Activated CD4-positive, alpha-beta T cell treated with anti-CD3 and anti-CD28 coated beads, Interleukin-2, amount 50 U/mL, for 16 hours (primary cell): ENCODE measurements at places on chromosomes 5 and 9.

- DNase-seq: no peak
These were observed 193.6 kb downstream of the ZSWIM6 start for GRCh38 chr5:61525512-61526206.

DNA sequence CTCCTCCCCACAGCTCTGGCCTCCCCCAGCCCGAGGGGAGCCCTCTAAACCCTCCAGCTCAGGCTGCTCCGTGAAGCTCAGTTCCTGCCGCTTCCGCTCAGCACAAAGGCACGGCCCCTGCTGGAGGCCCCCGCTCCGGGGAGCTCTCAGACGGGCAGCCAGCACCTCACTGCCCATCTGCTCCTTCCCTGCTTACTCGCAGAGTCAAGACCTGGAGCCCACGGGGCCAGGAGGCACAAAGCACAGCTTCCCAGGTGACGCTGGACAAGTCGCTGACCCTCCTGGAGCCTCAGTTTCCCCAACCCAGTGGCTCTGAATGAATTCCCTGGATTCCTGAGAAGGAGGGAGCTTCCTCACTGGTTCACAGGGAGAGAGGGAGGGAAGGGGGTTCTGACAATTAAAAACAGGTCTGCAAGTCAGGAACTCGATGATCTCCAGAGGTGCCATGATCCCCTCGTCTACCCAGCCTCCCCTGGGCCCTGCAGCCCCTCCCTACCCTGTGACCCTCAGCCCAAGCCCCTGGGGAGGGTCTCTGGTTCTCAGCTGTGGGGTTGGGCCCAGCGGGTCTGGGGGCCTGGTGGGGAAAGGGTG is 36.2 kb downstream of the VAV2 start:
- no peak for DNase-seq

DNA sequence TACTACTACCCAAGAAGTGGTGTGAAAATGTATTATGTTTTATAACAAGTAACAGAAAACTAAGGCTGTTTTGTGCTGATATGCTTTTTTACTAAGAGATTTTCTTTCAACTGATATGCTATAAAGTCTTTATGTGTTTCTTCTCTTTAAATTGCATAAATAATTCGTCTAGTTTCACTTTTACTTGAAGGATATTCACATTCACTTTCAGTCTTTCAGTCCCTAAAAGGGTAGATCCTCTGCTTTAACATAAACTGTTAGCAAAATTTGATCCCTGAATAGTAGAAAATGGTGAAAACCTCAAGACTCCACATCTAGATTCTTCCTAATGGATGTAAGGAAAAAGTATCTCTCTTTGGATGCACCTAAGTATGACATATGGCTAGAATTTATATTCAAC is 69.0 kb upstream of the FST start:
- no peak for DNase-seq

GRCh38 chr9:134546246-134546731 is 95.3 kb upstream of the COL5A1 start:
- DNase-seq: no peak

GRCh38 chr5:149038336-149039080 is 24.4 kb downstream of the SH3TC2 start:
- DNase-seq: no peak

DNA sequence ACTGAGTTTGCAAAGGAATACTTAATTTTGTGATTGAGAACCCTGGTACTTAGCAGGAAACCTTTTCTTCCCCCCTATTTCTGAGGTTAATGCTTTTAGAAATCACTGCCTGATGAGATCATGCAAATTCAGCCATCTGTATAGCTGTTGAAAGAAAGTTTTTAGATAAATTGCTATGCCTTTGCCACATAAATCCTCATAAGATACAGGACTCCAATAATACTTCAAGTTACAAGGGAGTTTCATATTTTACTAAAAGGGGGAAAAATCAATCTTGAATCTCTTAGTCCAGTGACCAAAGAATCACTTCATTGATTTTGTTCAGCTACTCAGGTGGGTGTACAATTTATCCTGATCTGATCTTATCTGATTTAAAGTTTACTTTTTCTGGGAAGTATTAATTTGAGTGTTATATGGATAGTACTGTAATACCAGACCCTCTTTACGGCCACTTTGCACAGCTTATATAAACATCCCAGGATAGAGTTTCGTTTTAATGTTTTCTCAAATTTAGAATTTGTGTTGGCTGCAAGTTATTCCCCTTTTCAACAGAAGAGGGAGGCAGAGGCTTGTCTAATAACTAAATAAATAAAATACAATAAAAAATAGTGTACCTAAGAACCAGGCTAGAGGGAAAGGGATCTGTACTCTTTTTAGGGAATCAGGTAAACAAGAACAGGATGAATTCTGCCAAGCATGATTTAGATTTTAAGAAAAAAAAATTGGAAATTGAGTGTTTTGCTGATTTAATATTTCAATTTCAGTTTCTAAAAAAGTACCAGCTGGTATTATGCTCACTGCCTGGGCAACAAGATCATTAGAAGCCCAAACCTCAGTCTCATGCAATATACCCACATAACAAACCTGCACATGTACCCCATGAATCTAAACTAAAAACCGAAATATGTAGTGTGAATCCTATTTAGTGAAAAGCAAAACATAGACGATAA is 69.1 kb downstream of the PSAT1 start:
- DNase-seq: no peak

DNA sequence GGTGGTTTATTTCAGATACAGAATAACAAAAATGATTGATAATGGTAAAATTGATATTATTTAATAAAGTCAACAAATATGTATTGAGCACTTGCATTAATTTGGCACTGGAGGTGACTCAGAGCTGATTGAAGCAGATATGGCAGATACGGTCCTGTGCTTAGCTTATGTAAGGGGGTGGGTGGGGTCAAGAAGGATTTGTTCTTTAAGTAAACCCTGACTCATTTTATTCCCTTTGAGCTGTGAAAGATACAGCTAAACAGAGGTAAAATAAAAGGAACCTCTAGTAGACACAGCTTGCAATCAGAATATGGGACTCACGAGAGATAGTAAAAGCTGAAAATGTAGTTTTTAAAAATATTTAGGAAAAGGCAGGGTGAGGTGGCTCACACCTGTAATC is 201.3 kb upstream of the CLINT1 start:
- no peak for DNase-seq

GRCh38 chr5:81023261-81023970 is 63.3 kb downstream of the RASGRF2 start:
- no peak for DNase-seq

DNA sequence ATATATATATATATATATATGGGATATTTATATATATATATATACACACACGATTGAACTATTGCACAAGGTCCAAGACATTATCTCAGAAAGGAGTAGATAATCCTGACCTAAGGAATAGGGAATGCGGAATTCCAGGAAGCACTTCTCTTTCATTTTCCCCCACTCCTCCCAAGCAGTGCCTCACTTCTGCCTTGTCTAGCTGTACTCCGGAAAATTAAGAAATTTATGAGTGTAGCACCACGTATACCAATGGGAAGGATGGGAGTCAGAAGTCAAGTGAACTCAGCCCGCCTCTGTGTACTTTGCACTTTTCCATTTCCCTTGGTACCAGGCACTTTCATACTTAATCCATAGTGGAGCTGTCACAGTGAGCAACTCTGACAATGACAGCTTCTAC is 10.9 kb downstream of the SLC36A1 start:
- DNase-seq: no peak

DNA sequence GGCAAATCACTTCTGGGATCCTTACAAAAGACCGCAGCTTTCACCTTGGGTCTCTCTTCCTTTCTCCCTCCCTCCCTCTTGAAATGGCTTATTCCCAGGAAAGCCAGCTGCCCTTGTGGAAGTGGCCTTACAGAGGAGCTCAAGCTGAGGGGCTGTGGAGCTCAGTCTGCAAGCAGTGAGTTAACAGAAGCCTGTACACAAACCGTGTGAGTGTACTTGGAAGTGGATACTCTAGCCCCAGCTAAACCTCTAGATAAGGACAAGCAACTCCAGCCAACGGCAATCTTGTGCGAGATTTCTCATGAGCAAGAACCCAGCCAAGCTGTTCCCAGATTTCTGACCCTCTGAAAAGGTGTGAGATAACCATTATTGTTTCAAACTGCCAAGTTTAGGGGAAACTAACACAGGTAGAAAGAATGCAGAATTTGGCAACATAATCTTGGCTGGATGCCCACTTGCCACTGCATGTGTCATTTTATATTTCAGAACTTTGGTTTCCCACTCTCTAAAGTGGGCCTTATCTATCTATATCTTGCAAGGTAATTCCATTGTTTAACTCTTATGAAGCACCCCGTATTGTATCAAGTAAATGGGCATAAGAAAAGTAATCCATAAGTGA is 85.6 kb downstream of the CDH18 start:
- no peak for DNase-seq

GRCh38 chr9:104416470-104416869 is 87.6 kb upstream of the OR13F1 start:
- DNase-seq: no peak

GRCh38 chr5:98095072-98095471 is 678.4 kb upstream of the RGMB start:
- DNase-seq: no peak

DNA sequence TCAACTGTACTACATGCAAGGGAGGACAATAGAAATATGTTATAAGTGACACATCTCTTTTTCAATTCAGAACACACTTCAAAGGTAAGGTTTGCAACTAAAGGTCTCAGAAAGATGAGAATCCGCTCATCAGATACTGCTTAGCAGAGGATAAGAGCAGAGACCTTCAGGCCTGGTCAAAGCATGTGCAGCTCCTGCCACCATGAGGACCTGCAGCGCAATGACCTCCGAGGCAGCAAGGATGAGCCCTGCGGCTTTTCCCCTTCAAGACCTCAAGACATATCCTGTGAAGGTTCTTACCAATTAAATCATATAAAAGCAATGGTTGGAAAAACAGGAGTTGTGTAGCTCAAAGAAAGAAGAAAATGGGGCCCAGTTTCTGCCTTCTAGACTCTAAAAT is 135.8 kb downstream of the TRIM36 start:
- no peak for DNase-seq

DNA sequence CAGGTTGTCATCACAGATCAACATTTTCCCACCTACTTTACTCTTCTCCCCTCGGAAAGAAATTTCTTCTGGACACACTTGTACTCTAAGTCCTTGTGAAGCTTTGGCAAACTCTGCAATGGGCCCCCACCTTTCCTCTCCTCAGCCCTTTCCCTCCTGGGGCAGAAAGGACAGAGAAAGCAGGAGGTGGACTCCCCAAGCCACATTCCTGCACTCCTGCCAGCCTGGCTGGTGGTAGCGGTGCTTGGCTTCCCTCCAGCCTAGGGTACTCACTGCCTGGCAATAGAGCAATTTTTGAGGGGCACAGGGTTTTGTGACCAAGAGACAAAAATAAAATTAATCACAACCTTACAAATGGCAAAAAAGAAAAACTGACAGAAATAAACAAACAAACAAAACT is 451.4 kb downstream of the ZSWIM6 start:
- DNase-seq: no peak

- DNase-seq: no peak
These were observed 72.6 kb upstream of the DMRTA1 start for GRCh38 chr9:22374051-22374450.

DNA sequence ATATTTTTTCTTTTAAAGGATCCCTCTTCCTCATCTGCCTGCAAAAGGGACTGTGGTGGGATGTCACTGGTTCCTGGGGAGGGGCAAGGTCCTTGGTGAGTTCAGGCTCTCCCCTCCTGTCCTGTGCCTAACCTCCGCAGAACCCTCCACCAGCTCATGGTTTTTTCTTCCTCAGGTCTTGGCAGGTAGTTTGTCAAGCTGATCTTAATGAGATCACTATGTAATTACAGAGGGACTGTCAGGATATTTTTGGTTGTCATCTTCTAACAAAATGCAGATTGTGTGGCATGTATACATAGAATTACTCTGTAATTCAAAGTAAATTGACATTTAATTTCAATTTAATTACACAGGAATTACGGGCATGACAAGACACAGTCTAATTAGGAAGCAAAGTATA is 150.3 kb upstream of the SEMA6A start:
- no peak for DNase-seq

DNA sequence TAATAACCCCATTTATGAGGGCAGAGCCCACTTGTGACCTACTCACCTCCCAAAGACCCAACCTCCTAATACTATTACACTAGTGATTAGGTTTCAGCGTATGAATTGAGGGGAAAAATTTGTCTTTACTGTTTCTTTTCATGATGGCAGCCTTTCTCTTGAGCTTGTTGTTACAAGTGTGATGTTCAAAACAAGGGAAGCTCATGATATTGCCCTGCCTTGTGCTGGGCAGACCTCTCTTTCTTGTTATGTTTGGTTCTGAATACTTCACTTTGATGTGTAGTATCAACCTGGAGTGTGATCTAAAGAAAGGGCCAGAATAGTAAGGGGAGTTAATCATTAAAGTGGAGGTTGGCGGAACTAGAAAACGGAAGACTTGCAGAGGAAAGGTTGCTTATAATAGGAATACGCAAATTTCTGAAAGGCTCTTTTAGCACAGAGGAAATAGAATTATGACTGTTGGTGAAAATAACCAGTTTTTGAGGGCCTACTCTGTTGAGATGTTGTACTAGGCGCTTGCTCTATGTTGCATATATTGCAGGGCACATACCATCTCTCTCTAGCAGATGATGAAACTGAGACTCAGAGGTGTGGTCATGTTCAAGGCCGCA is 68.2 kb downstream of the MELK start:
- DNase-seq: no peak

DNA sequence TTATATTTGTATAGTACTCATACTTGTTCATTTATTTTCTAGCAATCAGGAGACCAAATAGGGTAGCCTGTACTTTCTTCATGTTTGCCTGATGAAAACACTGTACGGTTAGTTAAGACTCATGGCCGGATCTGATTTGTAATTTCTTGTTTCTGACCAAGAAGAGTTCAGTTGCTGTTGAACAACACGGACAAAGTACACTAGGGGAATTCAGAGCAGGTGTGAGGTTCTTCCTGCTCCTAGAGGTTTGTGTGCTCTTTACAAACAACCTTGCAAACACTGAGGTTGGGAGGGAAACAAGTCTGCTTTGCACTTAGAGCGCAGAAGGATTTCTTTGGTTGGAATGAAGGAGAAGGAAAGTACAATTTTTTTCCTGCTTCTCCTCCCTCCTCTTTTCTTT is 69.7 kb downstream of the TRIO start:
- DNase-seq: no peak

DNA sequence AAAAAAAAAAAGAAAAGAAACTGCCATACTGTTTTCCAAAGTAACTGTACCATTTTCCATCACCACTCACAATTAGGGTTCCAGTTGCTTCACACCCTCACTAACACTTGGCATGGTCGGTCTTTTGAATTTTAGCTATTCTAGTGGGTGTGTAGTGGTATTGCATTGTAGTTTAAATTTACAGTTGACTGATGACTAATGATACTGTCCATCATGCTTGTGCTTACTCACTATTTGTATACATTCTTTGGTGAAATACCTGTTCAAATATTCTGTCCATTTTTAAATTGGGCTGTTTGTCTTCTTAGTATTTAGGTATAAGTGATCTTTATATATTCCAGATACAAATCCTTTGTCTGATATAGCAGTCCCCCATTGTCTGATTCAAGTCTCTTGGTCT is 36.2 kb upstream of the ZNF169 start:
- DNase-seq: no peak

- DNase-seq: no peak
These were observed 38.5 kb upstream of the GZMA start for GRCh38 chr5:55063899-55064298.

- no peak for DNase-seq
These were observed 53.5 kb downstream of the ICE1 start for GRCh38 chr5:5475975-5476374.
